ENCODE measurements at places on chromosomes 7 and 10.

GRCh38 chr7:13117103-13117502 is 429.7 kb downstream of the ARL4A start:
- DNase-seq, result no peak

DNA sequence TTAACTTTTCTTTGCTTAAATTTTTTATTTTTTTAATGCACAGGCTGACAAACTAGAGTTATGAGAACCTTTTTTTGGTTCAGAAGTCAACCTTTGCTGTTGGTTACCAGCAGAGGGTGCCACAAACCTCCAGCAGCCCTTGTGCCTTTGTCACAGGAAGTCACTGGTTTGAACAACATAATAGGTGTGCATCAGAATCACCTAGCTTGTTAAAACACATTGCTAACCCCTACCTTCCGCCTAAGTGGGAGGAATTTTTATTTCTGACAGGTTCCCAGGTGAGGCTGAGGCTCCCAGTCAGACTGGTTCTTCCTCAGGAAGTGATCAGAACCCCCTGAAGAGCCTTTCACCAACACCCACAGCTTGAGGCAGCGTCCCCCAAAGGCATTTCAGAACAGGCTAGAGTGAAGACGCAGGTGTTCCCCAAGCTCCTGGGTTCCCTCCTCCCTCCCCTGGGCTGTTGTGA is 22.6 kb upstream of the VDAC2 start:
- peak; percentile 68 for DNase-seq

DNA sequence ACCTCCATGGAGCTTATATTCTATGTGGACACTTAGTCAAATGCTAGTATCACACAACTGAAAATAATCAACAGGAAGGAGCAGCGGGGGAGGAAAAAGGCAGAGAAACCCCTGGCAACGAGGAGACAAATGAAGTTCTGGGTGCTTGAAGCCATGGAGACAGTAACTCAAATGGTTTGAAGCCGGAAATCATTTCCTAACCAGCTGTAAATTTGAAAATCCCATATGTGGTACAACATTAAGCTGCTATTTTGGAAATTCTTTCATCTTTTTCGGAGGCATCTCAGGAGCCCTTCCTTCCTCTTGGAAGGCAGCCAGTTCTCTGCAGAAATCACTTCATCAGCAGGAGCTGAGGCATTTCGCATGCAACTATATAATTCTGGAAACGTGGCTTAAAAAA is 91.4 kb downstream of the PPP1R3C start:
- DNase-seq, result no peak

DNA sequence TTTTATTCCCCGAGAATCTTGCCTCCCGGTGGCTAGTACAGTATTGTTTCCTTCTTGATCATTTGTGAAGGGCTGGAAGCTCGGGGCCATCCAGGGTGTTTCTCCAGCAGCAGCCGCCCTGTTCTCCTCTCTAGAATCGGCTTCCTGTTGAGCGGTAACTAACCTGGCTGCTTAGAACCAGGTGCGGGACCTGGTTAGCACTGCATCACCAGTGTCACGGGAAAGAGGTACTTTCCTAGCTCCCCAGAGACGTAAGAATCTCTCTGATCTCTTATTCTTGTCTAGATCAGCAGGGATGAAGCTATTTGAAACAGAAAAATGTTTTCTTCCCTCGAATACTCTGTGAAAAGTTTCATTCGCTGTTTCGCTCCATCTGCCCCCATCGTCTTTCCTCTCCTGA is 239.2 kb downstream of the CELF2 start:
- no peak for DNase-seq

GRCh38 chr10:126013489-126014281 is 117.3 kb downstream of the FANK1 start:
- DNase-seq, result peak; percentile 24

DNA sequence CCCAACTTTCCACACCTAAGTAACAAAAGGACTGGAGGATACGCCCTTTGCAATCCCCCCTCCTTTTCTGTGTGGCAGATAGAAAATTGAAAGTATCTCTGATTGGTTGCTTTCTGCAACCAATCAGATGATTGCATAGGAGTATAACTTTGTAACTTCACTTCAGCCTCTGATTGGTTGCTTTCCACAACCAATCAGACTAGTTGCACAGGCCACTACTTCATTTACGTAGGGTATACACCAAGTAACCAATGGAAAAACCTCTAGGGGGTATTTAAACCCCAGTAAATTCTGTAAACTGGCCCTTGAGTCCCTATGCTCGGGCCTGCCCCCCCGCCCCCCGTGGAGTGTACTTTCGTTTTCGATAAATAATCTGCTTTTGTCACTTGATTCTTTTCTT is 1080.4 kb downstream of the CNTNAP2 start:
- no peak for DNase-seq

GRCh38 chr7:35605760-35606159 is 89.2 kb downstream of the HERPUD2 start:
- no peak for DNase-seq

DNA sequence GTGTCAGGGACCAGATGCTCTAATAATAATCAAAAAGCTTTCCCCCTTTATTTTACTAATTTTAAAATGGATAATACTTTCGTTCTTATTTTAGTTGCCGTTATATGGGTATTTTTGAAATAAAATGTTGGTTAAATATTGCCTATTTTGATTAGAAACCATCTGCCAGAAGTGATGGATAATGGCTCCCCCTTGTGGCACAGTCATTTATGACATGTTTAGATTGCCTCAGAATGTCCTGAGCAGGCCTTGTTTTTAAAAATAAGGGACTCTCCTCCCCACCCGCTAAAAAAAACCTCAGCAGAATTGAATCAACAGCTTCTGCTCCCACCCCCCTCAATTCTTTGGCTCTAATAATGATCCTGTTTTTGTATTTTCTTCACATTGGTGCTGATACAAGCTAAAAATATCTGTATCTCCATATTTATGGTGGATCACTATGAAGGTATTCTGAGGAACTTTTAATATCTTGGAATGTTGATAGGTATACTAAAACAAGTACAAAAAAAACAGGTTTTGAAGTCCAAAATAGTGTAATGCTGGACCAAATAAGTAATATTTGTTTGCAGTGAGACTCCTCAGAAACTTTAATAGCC is 38.8 kb downstream of the TMEM60 start:
- peak; percentile 71 for DNase-seq

- DNase-seq, result no peak
Observed at GRCh38 chr7:93218997-93219827, 7.1 kb downstream of the HEPACAM2 start.

DNA sequence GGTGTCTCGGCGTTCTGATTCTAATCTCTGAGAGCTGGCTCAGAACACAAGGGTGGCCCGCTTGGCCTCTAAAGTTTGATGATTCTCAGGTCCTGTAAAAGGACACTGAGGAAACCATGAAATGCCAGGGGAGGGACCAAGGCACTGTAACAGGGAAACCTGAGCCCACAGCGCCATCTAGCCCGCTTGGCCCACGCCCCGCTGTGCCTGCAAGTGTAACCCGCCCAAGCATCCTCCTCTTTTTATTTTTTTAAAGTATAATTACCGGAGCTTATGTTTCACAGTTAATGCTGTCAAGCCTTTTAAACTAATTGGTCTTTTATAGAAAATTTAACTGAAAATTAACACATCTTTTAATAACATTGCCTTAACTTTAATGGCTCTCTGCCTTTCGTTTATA is 734.7 kb downstream of the KCNMA1 start:
- DNase-seq, result peak; percentile 5

- DNase-seq, result no peak
Observed at GRCh38 chr7:28592861-28593260, 180.5 kb downstream of the CREB5 start.

DNA sequence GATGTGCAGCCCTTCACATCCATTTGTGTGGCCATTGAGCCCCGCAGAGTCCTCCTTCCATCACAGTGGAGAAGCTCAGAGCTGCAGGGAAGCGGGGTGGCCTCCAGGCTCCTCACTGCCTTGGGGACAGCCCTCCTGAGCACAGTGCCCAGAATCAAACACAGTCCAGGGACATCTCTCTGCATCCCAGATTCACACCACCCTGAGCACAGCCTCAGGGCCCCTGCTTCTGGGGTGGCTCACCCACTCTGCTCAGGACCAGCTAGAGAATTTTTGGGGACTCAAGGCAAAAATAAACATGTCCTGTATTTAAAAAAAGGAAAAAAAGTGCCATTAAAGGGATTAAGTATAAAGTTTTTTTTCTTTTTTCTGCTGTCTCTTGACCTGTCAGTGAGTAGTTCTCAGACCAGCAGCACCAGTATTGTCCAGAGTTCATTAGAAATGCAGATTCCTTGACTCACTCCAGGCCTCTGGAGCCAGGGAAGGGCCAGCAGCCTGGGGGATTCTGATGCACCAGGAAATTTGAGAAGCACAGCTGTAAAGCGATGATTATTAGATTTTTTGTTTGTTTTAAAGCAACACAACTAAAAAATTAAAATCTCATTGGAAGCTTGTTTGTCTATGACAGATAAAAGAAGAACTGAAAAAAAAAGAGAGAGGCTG is 61.6 kb downstream of the ARHGAP22 start:
- no peak for DNase-seq

- no peak for DNase-seq
Observed at GRCh38 chr10:6721964-6722615, 142.0 kb upstream of the PRKCQ start.

DNA sequence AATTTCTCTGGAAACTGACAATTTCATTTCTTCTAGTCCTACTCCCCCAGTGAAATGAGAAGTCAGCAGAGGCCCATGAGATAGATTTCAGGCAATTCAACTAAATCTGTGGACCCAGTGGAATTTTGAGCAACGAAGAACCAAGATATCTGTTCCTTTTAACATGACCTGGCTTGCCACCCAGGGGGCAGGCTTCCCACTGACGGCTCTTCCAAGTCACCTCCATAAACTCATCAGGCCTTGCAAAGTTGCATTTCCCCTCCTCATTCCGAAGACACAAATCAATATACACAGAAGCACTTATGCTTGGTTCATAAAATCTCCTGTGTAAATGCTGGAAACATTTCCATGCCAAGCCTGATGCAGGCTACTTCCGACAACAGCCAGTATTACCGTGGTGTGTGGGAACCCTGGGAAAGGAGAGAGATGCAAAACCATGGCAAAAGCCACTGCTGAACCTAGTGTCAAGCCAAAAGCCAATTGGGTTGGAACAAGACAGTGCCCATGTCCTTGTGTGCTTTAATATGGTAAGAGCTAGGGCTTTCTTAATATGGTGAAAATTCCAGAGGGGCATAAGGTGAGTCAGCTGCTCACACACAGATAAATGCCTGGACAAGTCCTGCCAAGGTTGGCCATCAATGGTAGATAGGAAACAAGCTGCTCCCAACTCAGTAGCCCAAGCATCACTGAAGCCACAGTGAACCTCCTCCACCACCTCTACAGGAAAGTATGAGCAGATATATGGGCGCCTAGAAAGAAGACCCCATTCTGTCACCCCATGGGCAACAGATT is 1.6 kb downstream of the FRMD4A start:
- no peak for DNase-seq

DNA sequence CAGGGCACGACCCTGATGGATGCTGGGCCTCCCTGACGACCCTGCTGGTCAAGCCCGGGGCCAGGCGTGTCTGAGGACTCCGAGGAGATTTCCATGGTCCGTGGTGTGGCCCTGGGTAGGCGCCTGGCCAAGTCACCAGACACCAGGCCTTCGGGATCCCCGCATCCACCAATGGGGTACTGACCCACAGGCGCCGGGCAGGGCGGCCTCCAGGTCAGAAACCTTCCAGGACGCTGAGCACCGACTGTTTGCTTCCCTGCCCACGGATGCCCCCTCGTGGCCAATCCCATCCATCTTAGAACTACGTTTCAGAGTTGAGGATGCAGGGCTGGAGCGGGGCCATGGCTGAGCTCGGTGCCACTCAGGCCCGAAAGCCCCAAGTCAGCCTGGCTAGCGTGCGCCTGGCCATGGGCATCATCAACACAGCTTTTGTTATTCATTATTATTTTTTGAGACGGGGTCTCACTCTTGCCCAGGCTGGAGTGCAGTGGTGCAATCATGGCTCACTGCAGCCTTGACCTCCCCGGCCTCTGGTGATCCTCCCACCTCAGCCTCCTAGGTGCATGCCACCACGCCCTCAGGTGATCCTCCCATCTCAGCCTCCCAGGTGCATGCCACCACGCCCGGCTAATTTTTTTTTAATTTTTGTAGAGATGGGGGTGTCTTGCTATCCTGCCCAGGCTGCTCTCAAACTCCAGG is 7.1 kb upstream of the AMZ1 start:
- DNase-seq, result peak; percentile 75

DNA sequence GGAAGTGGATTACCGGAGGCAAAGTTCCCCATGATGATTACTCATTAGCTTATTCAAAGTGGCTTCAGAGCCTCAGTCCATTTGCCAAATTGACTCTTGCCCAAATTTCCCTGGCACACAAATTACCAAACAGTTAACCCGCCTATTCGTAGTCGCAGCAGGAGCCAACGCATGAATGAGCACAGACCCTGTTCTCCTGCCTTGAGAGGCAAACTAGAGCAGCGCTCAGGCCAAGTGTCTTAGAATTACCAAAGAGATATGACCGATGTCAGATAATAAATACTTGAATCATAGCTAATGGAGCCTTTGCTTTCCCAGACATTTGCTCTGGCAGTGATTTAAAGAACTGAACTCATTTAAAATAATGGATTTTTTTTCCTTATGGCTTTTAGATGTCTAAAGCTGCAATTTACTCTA is 64.9 kb downstream of the CTTNBP2 start:
- DNase-seq, result no peak

- no peak for DNase-seq
Observed at GRCh38 chr7:40541336-40541735, 406.5 kb downstream of the SUGCT start.

DNA sequence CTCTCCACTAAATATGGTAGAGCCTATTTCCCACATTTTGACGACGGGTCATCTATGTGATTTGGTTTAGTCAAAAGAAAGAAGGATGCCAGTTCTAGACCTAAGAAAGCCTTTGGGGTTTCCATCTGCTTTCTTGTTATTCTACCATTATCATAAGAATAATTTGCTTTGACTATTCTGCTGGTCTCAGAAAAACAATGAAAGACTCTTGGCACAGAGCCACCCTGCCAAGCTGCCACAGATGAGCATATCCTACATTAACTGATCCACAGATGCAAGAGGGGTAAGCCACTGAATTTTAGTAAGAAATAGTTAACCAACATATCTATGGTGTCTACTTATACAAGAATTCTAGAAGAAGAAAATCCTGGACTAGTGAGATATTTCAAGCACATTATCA is 158.6 kb upstream of the MAGI2 start:
- DNase-seq, result no peak

DNA sequence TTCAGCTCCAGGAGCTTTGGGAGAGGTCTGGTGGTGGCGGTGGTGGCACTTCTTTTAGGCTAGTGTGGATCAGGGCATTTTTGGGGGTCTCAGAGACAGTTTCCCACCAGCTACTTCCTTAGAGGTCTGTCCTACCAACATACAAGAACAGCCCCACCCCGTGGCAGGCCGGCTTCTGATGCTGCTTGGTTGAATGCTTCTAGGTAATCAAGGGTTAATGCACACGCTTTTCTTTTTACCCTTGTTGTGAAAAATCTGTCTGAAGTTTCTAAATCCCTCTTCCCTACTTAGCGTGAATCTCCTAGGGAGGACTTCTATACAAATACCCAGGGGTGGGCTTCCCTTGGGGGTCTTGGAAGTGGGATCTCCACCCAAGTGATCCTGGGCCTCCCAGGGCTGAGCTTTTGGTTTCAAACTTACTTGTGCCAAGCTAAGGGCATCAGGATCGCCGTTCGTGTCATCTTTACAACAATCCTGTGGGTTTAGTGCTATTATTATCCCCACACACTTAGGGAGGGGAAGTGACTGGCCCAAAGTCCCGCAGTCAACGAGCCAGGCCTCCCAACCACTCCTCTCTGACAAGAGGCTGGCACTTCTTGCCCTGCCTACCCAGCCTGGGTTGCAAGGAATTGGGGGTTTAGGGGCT is 1.7 kb downstream of the SH2B2 start:
- peak; percentile 31 for DNase-seq

Measured in stimulated activated CD4-positive, alpha-beta T cell treated with anti-CD3 and anti-CD28 coated beads, Interleukin-15, amount 100 ng/mL, for 24 hours (primary cell).